ENCODE measurements at places on chromosomes 11 and 22.

DNA sequence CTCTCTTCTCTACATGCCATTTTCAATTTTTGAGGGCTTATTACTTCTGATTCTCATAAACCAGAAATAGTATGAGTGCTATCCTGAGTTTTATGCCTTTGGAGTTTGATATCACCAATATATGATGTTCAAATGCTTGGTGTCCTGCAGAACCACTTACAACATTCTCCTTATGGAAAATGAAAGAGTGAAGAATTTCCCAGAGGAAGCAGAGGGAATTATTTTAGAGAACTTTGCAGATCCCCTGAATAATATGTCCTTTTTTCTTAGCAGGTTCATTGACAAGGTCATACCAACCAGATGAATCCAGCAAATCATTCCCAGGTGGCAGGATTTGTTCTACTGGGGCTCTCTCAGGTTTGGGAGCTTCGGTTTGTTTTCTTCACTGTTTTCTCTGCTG lies at the start of gene OR4D5:
OR4D5 (plus strand) TSS at position 301 of the 400 bp plus-strand sequence; CDS start at position 301, 0 bp downstream.
- DNase-seq, result no peak

- no peak for DNase-seq
Measured at GRCh38 chr11:111944139-111944538, 7.0 kb downstream of the DIXDC1 start.

GRCh38 chr11:134052395-134052987 lies 16.4 kb upstream of the JAM3 start:
- no peak for DNase-seq

DNA sequence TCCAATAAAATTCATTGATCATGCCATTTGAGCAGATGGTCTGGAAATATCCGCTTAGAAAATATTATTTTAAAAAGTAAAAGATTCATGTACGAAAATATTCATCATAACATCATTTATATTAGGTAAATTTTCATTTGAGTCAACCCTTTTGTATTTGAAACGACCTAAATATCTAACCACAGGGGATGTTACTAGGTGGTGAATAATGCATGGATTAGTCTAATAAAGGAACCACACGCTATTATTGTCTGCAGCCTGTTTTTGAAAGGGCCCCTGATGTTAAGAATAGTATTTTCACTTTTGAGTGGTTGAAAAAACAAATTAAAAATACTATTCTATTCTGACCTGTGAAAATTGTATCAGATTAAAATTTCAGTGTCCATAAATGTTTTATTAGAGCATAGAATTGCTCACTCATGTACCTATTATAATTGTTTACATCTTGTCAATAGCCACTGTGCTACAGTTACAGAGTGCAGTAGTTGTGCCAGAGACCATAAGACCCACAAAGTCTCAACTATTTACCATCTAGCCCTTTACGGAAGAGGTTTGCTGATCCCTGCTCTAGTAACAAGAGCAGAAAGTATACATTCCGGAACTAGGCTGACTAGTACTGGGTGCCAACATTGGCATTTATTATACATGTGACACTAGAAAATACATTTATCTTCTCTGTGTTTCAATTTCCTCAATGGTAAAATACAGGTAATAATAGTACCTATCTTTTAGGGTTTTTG lies 176.1 kb downstream of the LRRC4C start:
- DNase-seq, result no peak

- DNase-seq, result no peak
Measured at GRCh38 chr11:128709402-128709801, 15.5 kb downstream of the FLI1 start.

- DNase-seq, result no peak
Measured at GRCh38 chr11:60809249-60809648, 24.1 kb downstream of the MS4A10 start.

DNA sequence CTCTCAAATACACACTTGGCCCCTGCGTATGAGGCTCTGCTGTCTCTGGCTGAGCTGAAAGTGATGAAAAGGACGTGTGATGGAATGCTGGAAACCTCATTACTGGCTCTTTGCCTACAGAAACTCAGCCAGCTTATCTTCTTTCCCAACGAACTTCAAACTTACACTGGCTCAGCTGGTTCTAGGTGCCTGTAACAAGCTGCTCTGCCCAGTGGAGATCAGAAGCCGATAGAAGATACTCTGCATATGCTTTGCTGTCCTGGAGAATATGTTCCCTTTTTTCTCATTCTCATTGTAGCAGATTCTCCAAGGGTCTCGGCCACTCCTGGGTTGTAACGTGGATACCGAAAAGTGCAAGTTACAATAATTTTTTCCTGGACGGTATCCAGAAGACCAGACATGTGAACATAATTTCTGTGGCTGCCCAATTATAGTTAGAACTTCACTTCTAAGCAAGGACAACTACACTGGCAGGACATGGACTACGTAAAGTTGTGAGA lies 405.3 kb upstream of the CCDC90B start:
- no peak for DNase-seq

DNA sequence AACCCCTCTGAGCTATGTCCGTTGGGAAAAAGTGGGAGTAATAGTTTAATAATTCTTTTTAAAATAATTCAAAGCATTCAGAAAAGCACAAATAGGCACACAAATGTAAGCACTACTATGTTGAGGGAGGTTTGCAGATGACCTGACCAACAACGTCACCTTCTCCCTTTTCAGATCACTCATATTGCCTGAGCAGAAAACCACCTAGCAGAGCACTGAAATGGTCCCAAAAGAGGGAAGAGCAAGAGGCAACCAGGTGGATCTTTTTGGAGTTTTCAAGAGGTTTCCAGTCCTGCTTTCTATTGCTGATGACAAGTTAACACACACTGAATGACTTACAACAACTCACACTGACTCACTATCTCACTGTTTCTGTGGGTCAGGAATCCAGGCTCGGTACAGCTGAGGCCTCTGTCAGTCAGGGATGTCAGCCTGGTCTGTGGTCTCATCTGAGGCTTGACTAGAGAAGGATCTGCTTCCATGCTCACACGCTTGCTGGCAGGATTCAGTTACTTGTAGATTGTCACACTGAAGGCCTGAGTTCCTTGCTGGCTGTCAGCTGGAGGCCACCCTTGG lies 4.3 kb upstream of the PGA3 start:
- DNase-seq, result no peak

GRCh38 chr11:9663699-9664275 lies at the start of gene SWAP70:
Gene SWAP70, plus strand, starts transcription at chr11:9664077. Its CDS starts 103 bp downstream, at chr11:9664180.
- peak; percentile 75 for DNase-seq

GRCh38 chr22:38180841-38181452 lies 683 bp downstream of the PLA2G6 start:
- DNase-seq, result peak; percentile 20

GRCh38 chr11:110355011-110355744 lies 58.8 kb upstream of the RDX start:
- DNase-seq, result no peak

GRCh38 chr11:67213178-67213621 lies 53.1 kb upstream of the GRK2 start:
- DNase-seq, result no peak

DNA sequence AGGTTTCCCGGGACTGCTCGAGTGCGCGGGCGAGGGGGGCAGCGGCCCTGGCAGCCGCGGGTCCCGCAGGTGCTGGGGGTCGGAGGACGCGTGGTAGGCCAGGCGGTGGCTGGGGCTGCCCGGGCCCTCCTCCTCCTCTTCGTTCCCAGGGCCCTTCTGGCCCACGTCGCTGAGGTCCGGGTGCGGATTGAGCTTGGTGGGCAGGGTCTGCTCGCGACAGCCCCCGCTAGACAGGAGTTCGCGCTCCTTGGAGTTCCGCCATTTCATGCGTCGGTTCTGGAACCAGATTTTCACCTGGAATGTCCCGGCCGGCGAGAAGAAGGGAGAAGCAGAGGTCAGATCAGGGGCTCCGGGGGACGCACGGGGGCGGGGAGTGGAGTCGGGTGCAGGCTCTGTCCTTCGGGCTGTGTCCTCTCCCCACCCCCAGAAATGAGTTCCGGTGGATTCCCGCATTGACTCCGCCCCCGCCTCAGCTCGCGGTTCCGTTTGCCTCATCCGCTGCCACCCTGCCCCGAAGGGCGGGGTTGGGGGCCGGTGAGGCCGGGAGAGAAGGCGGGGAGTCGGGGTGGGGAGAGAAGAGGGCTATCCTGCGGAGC lies 3.9 kb downstream of the DBX1 start:
- DNase-seq, result peak; percentile 42

- DNase-seq, result no peak
Measured at GRCh38 chr22:33357981-33358399, 299.8 kb upstream of the SYN3 start.

DNA sequence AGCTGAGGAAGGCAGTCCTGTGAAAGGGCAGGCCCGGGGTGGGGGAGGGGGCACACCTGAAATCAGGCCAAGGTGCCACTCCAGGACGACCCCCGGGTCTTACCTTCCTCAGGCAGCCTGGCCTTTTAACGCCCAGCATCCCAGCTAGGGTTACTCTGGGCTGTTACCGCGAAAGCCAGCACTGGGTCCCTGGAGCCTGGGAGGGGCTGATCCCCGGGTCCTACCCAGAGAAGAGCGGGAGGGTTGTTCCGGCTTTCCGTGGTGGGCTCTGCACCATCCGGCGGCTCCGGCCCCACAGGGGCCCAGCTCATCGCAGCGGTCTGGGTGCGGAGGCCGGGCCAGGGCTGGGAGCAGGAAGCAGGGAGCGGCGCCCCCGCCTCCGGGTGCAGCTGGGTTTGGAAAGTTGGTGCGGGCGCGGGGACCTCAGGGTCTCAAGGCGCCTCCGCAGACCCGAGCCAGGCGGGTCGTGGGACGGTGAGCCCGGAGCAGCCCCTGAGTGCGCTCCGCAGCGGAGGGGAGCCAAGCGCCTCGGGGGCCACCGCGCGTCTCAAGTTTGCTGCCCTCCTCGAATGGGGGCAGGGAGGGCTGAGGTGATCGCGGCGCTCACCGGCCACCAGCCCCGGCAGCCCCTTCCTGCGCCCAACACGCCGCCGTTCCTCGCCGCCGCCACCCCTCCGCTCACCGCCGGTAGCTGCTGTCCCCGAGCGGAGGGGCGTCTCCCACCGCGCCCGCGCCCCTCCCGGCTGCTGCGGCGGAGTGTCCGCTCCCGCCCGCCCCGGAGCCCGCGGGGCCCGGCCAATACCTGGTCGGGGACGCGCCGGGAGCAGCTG lies 831 bp downstream of the CHST1 start:
- DNase-seq, result no peak

- peak; percentile 50 for DNase-seq
Measured at GRCh38 chr11:62680825-62681240, 2.0 kb upstream of the UBXN1 start.

- no peak for DNase-seq
Measured at GRCh38 chr11:394034-394857, at the start of gene PKP3. Gene PKP3, plus strand, starts transcription at chr11:394209. Its CDS starts 84 bp downstream, at chr11:394293.

DNA sequence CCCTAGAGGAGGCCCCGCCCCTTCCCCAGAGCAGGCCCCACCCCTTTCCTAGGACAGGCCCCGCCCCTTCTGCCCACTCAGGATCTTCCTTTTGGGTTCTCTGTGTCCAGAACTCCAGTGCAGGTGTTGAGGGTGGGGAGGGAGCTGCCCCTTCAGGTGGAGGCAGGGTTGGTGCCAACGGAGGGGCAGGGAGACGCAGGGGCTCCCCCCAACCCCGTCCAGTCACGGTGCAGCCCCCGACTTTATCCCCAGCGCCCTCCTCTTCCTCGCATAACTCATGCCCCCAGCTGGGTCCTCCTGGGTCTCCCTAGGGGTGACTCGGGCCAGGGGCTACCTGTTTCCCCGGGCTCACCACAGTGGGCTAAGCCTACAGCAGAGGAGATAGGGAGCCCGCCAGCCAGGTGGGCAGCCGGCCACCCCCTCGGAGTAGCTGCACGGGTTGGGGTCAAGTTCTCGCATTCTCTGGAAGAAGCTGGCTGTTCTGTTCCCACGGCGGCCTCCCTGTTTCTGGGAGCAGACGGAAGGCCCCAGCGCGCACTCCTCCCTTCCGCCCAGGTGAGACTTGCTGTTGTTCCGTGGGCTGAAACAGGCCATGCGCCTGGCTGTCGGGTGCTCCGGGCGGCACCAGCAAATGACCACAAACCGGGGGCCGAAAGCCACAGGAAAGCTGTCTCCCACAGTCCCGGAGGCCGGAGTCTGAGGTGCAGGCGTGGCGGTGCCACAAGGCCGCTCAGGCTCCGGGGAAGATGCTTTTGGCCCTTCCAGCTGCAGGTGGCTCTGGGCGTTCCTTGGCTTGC lies 38.9 kb downstream of the MUC2 start:
- no peak for DNase-seq

- DNase-seq, result no peak
Measured at GRCh38 chr11:75293903-75294302, 53.3 kb downstream of the TPBGL start.

DNA sequence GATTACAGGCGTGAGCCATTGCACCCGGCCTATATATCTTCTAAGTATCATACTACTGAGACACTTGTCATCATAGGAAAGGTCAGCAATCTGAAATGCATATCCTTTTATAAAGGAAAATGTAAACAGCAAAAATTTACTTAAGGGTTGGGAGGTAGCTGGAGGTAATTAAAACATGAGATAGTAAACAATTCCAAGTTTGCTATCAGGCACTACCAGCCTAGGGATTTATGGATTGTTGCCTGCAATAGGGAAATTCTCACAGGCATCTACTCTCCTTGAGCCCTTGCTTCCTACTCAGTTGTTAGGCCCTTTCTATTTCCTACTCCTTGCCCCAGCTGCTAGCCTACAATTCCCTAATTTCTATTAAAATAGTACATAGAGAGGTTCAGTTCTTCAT lies 16.1 kb downstream of the PGR start:
- DNase-seq, result no peak

GRCh38 chr22:35102663-35103062 lies 36.7 kb downstream of the ISX start:
- DNase-seq, result no peak

DNA sequence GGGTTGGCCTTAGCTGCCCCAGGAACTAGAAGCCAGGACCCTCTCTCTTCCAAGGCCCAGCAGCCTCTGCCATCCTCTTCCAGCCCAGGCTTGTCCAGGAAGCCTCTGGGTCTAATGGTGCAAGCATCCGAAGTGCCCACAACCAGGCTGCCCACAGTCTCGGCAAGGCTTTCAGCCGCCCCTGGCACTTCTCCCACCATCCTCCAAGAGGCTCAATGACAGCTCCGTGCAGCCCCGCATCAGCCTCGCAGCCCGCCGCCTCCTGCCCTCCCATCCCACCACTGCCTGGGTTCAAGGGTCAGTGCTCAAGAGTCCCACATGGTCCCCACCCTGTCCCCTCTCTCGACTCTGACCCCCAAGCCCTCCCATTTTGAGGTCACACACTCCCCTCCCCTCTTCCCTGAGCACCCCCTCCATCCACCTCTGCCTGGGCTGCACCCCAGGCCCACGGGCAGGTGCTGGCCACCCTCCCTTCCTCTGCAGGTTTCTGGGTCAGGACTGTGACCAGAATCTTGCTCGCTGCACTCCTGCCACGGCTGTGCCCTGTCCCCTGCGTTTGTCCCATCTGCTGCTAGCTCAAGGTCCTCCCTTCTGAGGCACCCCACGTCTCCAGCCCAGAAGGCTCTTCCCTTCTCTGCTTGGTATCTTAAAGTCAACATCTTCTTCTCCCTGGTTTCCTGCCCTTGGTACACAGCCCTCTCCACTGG lies 17.2 kb downstream of the IFITM10 start:
- DNase-seq, result no peak

- no peak for DNase-seq
Measured at GRCh38 chr22:38952281-38952993, 5.0 kb upstream of the APOBEC3A start.
